CD4-positive, alpha-beta T cell treated with Interferon alpha-2 for 1 hour (primary cell): ENCODE measurements at places on chromosomes 4 and X.

GRCh38 chrX:45762699-45763647 is 562.3 kb upstream of the DIPK2B start:
- peak; percentile 39 for DNase-seq

DNA sequence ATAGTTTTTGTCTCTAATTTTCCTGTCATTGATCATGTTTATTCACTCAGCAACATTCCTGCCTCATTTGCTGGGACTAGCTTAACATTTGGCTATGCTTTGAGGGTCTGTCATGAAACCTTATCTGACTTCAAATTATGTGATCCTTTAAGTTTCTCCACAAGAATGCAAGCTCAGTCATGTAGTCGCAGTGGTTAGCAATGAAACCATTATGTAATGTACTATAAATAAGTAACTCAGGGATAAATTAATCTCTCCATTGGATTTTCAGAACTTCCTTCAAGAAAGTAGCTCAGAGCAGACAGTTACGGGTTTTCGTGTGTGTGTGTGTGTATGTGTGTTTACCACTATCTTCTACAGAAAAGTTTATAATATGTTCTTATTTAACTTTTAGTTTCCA is 993.6 kb downstream of the ADGRL3 start:
- DNase-seq, result no peak

DNA sequence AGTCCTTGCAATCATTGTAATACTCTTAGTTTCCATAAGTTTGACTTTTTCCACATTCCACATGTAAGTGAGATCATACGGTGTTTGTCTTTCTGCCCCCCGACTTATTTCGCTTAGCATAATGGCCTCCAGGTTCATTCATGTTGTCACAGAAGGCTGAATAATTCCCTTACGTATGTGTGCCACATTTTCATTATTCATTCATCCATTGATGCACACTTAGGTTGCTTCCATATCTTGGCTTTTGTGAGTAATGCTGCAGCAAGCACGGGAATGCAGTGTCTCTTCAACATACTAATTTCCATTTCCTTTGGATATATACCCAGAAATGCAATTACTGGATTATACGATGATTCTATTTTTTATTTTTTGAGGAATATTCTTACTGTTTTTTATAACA is 22.0 kb upstream of the VEGFC start:
- DNase-seq, result no peak

GRCh38 chrX:25016938-25017598 is 1.3 kb upstream of the ARX start:
- no peak for DNase-seq

GRCh38 chrX:28586286-28586685 is 960 bp upstream of the IL1RAPL1 start:
- DNase-seq, result no peak
